DMS79 treated with DMSO at 0.1 percent for 48 hours (cell line): ENCODE measurements at places on chromosomes 11 and 22.

DNA sequence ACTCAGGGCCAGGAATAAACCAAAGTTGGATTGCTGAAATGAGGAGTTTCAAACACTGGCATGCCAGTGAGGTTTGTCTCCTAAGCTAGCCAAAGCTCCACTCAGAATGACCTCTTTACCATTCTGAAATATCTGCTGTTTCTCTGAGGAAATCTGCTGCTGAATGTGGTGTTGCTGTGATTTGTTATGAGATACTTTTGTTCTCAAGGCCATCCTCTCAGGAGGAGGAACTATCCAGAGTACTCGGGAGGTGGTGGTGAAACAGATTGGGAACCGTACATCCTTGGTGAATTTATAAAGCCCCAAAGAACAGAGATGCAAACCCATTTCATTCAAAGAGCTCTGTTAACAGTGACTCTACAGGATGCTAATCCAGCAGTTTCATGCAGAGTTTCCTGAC, 50.5 kb downstream of the BDNF start:
- no peak for DNase-seq

DNA sequence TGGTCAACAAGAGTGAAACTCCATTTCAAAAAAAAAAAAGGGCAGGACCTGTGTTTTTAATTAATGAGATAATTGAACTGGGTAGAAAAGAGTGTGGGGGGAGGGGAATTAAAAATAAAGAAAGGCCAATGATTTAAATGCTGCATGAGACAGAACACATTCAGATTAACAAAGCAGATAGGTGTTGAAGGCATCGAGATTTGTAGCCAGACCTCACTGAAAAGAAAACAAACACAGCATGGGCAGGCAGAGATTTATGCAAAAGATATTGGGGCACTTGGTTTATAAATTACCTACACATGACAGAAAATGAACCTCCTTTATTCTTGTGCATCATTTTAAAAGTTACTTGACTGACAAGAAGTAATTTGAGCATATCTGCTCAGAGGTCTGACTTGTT, 354.0 kb upstream of the API5 start:
- no peak for DNase-seq

DNA sequence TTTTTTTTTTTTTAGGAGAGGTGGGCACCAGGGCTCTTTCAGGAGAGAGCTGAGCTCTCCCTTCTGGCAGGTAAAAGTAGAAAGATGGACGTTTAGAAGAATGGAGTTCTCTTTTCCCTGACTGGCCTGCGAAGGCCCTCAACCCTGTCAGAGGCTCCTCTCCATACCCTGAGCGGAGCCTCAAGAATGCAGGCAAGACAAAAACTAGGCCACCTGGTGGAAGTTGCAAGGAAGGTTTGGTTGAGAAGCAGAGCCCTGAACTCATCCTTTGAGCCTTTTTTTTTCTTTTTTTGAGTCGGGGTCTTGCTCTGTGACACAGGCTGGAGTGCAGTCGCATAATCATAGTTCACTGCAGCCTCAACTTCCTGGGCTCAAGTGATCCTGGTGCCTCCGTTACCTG, 1.4 kb downstream of the OTOG start:
- no peak for DNase-seq

- DNase-seq = no peak
Measured at GRCh38 chr11:124670732-124671131, 2.8 kb downstream of the SIAE start.

GRCh38 chr11:81886406-81887075, 847.1 kb downstream of the FAM181B start:
- no peak for DNase-seq

GRCh38 chr22:35154937-35155387, 89.0 kb downstream of the ISX start:
- DNase-seq = no peak

DNA sequence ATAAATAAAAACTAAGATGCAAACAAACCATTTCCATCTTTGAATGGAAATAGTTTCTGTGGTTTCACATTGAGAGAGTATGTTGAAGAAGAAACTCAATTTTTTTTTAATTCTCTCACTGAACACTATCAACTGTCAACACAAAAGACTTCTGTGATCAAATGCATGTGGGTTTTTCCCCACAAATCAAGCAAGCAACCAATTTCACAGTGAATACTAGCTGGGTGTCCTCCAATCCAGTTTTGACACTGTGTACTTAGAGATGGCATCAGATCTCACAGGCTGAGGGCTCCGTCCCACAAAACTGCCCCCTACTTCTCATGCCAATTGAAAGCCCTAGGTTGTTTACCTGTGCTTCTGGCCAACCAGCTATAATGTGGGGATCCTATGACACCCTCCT, 34.5 kb downstream of the CTSC start:
- DNase-seq = no peak

GRCh38 chr22:22479999-22480532, 28.5 kb downstream of the ZNF280B start:
- no peak for DNase-seq

GRCh38 chr22:46073683-46074504, 76.4 kb upstream of the PPARA start:
- no peak for DNase-seq

DNA sequence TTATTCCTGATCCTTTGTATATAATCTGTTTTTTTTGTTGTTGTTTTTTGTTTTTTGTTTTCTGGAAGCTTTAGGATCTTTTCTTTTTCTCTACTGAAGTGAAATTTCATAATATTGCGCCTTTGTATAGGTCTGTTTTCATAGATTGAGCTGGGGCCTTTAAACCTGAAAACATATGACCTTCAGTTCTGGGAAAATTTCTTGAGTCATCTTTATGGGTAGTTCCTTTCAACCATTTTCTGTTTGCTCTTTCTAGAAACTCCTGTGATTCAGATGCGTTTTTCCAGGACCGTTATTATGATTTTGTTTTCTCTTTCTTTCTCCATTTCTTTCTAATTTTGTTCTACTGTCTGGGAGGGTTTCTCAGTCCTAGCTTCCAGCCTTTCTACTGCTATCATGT, 43.7 kb downstream of the BSX start:
- DNase-seq = no peak

- no peak for DNase-seq
Measured at GRCh38 chr11:61725781-61726231, 26.6 kb upstream of the MYRF start.

GRCh38 chr22:45424241-45424731, 10.8 kb downstream of the RIBC2 start:
- DNase-seq = no peak

GRCh38 chr11:1560649-1561251, 11.3 kb downstream of the DUSP8 start:
- no peak for DNase-seq
